Retina (tissue), 1 donor: ENCODE measurements at places on chromosomes 7 and 10.

DNA sequence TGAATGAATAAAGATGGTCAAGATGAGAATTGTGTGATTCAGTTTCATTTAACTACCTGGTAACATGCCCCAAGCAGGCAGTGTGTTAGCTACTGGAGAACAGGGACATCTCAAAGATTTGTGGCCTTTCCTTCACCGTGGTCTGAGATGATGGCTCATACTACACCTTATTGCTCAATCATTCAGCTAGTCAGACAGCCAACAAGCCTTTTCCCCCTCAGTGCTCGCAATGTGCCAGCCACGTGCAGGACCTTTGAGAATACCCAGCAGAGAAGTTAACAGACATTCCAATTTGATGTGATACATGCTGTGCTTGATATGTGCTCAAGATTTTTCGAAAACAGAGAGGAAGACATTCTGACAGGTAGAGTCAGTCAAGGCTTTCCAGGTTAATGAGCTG lies 562.8 kb downstream of the SUGCT start:
- no peak for DNase-seq

- peak; percentile 55 for DNase-seq
These were observed 48.9 kb downstream of the DLG5 start for GRCh38 chr10:77877441-77878344.

DNA sequence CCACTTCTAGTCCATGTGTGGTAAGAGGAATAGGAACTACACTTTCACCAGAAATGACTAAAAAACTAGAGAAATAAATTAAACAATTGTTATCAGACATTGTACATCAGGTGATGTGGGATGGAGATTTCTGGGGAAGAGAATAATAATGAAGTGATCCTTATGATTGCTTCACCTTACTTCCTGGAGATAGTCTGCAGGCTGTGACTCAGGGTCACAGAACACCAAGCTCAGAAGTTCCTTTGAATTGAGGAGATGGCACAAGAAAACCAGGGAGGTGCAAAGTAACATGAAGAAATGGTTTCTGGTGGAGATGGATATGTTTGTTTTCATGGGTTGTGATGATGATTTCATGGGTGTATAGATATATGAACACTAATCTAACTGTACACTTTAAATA lies 44.5 kb downstream of the ZWINT start:
- no peak for DNase-seq

- DNase-seq: peak; percentile 23
These were observed 174.8 kb downstream of the KIAA1217 start for GRCh38 chr10:24383681-24384106.

DNA sequence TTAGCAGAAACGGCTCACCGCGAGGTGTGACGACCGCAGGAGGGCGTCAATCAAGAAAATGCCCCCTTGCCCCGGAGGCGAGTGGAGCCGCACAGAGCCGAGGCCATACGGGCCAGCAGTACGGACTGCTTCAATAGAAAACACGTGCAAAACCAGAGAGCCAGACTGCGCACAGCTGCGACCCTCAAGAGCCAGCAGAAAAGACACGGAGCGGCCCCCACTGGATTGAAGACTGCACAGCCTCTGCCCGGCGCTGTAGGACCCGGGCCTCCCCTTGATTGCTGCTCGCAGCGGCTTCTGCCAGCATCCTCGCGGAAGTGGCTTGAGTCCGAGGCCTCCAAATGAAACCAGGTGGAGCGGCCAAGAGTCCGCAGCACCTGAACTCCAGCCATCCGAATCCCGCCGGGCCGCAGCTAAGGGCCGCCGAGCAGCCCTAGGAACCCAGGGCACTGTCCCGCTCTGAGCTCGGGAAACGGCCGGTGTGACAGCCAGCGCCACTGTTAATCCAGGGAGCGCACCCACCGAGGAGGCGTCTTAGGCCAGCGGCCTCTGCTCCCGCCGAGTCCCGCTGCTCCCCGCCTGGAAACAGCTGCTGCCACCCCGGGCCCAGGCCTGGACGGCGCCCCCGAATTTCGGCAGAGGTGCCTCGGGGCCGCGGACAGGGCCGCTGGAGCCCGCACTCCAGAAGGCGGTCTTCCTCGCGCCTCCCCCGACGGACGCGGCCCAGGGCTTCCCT lies 660 bp upstream of the HHEX start:
- DNase-seq: peak; percentile 80

GRCh38 chr10:78196396-78196795 lies 162.7 kb downstream of the RPS24 start:
- DNase-seq: no peak
